Activated naive CD8-positive, alpha-beta T cell treated with anti-CD3 and anti-CD28 coated beads, Interleukin-2, amount 10 ng/mL, durations not matched to agents 7 days and 5 days (primary cell): ENCODE measurements at places on chromosomes 1 and 21.

DNA sequence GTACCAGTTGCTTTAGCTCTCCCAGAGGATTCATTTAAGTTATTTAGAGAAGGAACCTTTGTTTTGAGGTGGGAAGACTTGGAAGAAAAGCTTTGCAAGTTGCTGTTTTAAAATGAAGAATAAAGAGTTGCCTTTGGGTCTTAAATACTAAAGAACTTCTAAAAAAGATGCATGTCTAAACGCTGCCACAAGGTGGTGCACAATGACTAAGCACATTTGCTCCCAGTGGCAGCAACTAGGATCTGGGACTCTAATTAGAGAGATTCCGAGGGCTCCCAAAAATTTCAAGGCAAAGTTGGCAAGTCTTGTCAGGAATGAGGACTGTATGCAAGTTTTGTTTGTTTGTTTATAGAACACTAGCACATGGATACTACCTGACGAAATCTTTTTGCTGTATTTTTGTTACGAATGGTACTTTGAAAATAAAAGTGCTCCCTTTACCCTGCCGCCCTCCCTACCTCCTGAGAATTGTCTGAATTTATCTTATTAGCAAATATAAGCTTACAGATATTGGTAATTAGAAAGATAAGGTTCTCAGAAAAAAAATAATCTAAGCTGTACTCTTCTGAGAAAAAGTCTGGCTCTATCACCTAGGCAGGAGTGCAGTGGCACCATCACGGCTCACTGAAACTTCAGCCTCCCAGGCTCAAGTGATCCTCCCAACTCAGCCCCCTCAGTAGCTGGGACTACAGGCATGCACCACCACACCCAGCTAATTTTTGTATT, 121.8 kb downstream of the HFM1 start:
- DNase-seq: no peak

DNA sequence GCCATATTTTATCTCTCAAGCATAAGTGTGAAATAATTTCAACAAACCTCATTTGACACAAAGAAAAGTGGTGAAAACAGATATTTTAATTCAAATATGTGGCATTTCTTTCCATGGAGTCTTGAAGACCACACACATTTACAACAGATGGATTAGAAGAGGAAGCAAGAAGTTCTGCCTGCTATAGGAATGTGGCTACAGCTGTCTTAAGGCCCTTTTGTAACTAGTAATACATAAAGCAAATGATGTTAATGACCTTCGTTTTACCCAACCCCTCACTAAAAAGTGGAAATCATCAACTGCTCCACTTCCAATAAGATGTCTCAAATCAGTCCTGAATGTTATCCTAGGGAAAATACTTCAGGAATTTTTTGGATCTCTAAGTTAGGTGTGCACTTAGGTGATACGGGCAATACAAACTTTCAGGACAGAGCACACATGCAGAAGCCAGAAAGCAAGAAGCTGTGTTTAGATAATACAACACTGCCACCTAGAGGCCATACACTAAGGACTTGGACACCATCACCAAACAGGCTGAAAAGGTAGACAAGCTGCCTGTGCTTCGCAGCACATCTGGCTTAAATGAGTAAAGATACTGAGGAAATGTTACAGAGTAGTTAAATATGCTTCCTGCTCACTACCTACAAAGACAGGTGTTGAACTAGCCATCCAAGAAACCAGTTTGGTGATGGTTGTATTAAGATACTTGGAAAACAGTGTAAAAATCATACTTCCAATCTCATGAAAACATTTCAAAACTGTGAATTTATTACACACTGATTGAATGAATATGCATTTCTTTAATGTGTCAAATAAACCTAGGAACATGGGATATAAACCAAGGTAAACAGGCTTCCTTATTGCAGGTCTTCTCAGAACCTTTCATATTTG, 24.4 kb downstream of the RRAGC start:
- DNase-seq: no peak

- no peak for DNase-seq
Observed at GRCh38 chr1:21927533-21928237, 9.4 kb downstream of the HSPG2 start.

DNA sequence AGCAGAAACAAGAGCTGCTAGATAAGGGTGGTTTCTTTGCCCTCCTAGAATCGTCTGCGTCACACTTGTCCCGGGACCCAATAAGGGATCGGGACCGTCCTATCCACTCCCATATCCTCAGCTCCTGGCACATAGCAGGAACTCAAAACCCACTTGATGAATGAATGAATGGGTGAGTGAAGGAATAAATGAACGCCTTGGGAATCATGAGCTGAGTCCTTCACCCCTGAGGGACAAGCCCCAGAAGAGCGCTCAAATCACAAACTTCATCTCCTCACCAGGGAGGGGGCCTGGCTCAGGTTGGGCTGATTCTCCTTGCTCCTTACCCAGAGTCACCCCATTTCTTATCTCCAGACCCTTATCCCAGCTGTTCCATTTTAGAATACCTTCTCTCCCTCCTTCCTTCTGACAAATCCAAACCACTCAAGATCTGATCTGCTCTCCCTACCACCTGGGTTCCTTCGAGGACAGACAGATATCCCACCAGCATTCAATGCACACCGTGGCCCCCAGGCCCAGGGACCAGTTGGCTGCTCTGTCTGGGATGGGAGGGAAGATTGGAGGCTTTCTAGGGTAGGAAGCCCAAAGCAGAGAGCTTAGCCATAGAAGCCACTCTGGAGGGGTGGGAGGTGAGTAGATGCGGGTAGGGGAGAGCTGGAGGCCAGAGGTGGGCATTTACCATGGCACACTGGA, 643 bp upstream of the MOB3C start:
- DNase-seq: no peak

- no peak for DNase-seq
Observed at GRCh38 chr1:67711855-67712212, 26.8 kb downstream of the GADD45A start.

- DNase-seq: no peak
Observed at GRCh38 chr1:7278827-7279765, 492.0 kb upstream of the VAMP3 start.

DNA sequence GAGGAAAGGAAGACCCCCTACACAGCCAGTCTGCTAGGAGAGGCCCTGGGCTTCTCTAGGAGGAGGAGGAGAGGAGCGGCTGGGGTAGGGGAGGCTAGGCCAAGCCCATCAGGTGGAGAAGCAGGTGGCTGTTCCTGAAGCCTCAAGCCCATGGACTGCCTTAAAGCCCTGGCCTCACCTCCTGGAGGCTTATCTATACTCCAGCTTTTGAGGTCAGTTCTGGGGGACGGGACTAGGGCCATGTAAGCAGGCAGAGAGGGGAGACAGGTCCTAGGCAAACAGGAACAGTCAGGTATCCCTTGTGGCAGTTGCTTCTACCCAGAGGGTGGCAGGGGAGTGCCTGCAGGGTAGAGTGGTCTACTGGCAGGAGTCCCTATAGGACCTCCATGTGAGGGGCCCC, 40.6 kb downstream of the KCNC4 start:
- no peak for DNase-seq

DNA sequence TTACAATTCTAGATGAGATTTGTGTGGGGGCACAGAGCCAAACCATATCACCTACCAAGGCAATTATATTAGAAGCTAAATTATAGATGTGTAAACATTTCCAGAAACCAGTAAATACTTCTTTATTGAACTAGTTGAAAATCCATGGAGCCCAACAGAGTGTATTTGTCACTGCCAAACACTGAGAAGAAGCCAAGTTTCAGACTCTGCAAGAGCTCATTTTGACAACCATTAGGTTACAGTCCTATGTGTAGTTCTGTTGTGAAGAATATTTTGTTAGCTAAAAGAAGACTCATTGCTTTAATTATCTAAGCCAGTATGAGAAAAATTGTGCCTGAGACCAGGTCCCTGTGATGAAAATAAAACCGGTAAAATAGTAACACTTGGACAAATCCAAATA, 358.9 kb upstream of the SGIP1 start:
- no peak for DNase-seq

- no peak for DNase-seq
Observed at GRCh38 chr21:37562920-37563640, 196.5 kb downstream of the DYRK1A start.

DNA sequence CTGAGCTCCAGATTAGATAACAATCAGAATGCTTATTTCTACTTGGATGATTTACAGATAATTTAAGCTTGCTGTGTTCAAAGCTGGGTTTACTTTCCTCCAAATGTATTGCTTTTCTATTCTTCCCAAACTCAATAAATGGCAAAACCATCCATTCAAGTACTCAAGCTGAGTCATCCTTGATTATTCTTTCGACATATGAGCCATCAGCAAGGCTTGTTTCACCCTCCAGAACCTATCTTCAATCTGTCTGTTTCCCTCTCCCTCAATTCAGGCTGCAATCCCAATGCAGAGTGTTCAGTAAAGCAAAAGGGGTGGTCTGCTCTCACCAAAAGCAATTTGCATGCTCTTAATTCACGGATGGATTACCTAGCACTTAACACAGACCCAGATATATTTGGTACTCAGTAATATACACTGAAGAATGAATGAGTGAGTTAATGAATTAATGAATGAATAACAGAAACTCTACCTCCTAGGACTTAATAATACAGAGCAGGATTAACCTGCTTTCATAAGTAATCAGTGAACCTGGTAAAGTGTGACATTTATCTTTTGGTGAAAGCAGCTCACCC, 41.9 kb downstream of the DDR2 start:
- DNase-seq: no peak

DNA sequence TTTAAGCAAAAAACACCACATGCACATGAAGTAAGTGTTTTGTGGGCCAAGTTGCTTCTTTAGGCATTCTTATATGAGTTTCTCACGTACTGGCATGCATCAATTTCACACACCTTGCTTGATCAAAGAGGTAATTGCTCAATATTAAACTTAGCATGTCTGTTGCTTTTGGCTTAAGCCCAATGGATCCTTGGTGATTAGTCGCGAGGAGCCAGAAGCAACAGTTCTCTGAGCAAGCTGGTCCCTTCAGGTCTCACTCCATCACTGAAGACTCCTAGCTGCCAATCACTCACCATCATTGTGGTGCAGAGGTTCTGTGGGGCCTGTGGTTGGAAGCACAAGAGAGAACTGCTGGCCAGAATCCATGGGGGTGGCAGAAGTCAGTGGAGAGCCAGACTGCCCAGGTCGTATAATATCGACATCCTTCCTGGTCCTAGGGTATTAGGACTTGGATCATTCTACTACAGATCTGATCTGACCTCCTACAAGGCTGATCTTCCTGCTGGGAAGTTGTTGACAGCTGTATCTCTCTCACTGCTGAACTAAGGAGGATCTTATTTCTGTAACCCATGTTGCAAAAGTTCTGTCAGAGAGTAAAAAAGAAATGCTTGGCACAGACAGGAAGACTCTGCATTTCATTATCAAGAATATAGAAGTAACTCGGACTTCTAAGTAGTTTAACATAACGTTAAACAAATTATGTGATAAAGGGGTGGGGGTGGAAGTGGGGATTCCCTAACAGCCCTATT, 140.5 kb downstream of the NTPCR start:
- no peak for DNase-seq

DNA sequence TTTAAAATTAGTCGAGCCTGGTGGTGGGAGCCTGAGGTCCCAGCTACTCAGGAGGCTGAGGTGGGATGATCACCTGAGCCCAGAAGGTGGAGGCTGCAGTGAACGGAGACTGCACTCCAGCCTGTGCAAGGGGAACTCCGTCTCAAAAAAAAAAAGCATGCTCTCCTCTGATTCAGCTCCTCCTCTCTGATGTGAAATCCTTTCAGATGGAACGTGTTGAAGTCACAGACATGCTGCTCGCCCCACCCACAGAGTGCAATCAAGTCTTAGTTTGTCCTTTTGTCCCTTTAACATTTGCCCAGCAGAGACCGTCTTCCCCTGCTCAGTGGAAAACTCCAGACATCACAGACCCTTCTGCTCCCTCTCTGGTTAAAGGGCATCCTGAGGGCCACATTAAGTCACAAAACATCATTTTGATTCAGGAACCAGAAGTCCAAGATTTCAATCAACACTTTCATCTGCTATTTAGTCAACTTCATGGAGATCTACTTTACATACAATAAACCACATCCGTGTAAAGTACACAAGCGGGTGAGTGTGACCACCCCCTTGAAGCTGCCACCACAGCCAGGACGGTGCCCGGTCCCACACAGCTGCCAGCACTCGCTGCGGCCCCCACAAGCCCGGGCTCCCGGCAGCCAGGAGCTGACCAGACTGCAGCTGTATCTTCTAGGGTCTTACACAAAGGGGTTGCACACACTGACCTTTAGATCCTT, 18.9 kb upstream of the RNF223 start:
- DNase-seq: peak; percentile 24

- no peak for DNase-seq
Observed at GRCh38 chr1:68358439-68358838, 91.3 kb downstream of the RPE65 start.

GRCh38 chr1:4960336-4960735, 305.9 kb downstream of the AJAP1 start:
- no peak for DNase-seq

- no peak for DNase-seq
Observed at GRCh38 chr1:90726986-90727480, 9.9 kb upstream of the BARHL2 start.

- DNase-seq: no peak
Observed at GRCh38 chr1:65904681-65905083, 112.0 kb downstream of the PDE4B start.

GRCh38 chr1:17635811-17636210, 96.3 kb downstream of the ARHGEF10L start:
- DNase-seq: no peak

DNA sequence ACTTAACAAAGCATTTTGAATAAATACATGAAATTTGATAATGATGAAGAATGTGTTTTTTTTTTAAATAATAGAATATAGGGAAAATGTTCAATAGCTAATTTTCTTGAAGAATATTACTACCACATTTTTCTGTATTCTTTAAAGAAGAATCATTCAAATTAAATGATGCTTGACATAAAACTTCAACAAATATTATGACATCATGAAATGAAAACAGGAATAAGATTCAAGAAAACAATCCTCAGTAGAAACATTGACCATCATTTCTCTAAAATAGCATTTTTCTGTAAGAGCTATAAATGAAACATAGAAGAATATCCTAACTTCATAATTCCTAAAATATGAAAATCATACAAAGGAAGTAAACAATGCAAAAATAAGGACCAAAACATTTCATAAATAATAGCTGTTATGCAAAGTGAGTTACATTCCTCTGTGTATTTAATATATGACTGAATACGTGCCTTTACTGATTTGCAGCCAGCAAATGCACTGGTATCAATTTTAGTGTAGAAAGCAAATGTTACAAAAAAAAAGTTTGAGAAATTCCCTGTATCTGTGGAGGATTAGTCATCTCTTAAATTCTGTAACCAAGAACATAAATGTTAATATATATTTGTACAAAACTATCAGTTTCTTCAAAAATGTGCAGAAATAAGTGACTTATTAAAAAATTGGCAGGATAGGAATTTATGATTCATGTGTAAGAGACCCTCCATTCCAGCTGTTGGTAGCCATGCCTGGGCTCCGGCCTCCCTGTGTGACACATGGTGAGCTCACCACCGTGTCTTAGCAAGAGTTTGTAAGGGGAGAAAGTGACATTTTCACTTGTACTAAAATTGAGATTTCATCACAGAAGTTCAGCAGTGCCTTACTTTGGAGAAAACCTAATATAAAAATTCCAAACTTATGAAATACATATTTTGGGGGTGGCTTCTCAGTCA, 15.0 kb upstream of the PTPN14 start:
- DNase-seq: no peak
